ENCODE measurements at places on chromosomes 2 and 18.

- no peak for DNase-seq
Measured at GRCh38 chr18:13136904-13137669, 81.5 kb upstream of the LDLRAD4 start.

DNA sequence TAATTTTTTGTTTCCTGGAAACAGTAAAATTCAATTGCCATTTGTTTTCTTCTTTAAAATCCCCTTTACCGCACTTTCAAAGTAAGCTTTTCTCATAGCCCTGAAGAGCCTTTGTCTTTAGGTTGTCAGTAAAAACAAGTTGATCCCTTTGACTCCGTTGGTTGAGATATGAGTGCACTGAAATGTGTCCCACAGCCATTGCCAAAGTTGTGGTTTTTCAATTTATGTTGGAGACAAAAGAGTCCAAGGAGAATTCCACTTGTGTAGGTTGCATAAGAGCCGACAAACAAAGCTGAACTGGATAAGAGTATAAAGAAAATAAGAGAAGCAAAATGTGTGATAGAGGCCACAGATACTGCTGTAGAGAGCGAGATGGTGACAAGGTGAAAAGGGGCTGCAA lies 26.1 kb upstream of the HNMT start:
- DNase-seq = no peak

DNA sequence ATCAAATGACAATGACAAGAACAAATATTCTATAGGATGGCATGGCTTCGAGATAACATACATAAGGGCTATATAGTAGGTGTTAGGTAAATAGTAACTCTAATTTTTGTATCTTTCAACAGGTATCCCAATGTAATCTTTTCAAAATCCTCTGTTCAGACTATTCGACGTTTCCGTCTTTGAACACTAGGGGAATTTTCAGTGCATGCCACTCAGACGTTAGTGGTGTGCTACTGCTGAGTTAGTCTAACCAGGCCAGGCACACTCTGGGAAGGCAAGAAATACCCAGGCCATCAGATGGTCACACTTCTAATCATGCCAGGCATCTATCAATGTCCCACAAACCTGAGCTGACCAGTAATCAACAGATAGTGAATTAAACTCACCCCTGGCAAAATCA lies 14.6 kb upstream of the CREG2 start:
- no peak for DNase-seq

DNA sequence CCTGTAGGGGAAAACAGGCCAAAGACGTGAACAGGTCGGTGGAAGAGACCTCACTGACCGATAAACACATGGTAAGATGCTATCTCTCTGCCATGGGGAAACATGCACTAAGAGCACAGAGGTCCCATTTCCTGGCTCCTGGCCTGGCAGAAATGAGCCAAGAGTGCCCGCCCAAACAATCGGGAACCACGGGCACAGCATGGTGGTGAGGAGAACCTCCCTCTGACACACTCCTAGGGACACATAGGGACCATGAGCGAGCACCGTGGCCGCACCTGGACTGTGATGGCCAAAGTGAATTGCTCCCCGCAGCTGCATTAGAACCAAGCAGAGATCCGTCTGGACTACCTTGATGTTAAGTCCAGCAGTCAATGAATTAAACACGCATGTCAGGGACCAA lies 11.1 kb downstream of the HS6ST1 start:
- DNase-seq = no peak

DNA sequence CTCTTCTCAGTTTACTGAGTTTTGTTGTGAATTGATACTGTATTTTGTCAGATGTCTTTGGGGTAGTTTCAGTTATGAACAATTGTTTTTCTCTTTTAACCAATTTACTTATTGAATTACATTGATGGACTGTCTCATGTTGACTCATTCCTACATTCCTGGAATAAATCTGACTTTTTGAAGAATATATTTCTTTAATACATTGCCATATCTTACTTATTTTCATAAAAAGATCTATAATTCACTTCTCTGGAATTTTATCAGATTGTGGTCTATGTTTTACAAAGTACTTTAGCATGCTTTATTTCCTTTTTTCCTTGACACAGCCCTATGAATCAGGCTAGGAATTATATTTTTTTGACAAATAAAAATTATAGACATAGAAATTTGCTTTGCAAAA lies 268.3 kb downstream of the PLCL1 start:
- DNase-seq = no peak

- no peak for DNase-seq
Measured at GRCh38 chr2:203631068-203631757, 75.2 kb upstream of the CD28 start.

GRCh38 chr2:105382177-105382576 lies 16.7 kb downstream of the FHL2 start:
- peak; percentile 11 for DNase-seq

DNA sequence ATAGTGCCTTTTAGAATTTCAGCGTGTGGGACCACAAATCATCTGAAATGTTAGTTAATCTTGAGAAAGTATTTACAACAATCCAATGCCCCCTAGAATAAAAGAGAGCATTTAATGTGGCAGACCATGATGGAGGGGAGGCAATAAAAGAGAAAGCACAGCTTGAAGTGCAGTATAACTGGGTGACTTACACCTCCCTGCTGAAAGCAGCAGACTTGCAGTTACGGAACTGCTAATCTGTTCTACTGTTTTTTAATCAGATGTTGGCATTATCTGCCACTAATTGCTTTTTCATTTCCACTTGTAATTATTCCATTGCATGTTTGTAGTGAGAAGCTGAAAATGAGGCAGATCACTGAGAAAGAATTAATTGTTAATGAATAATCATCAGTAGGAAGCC lies 130.5 kb upstream of the ITGA4 start:
- no peak for DNase-seq

- no peak for DNase-seq
Measured at GRCh38 chr18:48404716-48405507, 4.3 kb downstream of the ZBTB7C start.

- DNase-seq = no peak
Measured at GRCh38 chr2:43349904-43350303, 123.5 kb upstream of the ZFP36L2 start.

GRCh38 chr2:191598296-191598695 lies 79.6 kb upstream of the NABP1 start:
- DNase-seq = no peak

DNA sequence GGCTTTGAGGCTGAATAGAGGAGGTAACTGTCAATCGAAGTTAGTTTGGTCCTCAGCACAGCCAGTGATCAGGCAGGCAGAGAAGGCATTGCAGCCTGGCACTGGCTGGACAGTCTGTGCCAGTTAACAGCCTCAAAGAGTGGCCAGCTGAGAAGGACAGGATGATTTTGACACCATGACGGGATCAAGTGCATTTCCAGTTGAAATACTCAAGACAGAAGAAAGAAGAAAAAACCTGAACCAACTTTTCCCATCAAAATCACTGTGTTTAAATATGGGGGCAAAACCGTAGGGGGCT lies 96.7 kb upstream of the ZCCHC2 start:
- peak; percentile 22 for DNase-seq

- no peak for DNase-seq
Measured at GRCh38 chr2:222283634-222284033, 15.2 kb downstream of the PAX3 start.

- no peak for DNase-seq
Measured at GRCh38 chr18:43161528-43161927, 46.0 kb upstream of the RIT2 start.

DNA sequence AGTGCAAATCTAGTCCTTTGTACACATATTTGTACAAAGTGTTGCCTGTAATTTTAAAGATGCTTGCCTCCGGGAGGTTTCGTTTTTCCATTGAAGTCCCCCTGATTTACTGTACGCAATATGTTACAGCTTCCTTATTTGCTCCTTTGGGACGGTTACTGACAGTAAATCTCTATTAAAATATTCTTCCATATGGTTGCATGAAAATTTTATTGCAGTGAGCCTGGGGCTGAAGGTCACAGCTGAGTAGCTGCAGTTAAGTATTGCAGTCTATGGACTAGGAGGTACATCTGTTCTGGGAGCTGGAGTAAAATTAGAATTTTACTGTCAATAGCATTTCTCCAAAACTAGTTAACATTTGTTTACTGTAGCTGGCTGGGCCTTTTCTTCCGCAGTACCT lies 119.2 kb downstream of the ETAA1 start:
- no peak for DNase-seq

DNA sequence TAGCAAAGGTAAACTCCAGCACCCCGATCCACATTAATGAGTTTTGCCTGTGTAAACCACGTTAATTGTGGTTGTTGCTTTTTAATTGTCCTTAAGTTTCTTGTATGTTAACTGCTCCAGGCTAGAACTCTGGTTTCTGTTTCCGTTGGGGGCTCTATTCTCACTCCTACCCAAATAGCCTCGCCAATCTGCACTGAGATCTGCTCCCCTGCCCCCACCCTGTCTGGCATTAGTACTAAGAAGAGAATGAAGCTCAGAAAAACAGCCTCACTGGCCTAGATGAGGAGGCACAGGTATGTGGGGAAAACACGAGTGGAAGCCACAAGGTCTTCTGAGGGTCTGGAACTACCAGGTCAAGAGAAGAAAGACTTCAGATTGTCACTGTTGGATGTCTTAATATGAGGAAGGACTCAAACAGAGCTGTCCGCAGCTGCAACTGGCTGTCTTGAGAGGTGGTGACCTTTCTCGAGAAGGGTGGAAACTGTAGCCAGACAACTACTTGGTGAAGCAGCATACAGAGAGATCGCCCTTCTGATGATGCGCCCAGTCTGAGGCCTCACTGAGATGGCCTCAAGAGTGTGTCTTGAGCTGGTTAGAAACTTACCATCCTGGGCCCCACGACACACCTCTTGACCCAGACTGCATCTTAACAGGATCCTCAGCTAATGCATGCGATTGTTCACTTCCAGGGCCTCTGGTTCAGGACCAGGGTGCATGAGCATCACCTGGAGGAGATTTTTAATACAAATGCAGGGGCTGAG lies 73.1 kb downstream of the TGOLN2 start:
- DNase-seq = no peak

DNA sequence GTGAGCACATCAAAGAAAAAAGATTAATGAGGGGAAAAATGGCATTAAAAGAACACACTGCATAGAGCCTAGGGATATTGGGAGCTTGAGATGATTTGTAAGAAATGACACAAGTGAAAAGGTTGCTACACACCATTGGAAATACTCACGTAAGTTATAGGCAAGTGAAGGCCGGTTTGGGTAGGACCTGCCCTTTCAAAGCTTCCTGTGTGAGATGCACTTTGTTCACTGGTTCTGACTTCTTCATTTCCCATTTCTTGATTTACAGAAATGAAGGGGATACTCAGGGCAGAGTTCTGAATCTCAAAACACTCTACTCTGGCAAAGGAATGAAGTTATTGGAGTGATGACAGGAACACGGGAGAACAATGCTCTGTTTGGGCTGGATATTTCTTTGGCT lies at the start of gene IL18RAP:
TSS of gene IL18RAP (plus strand) at position 251 of the 400 bp plus-strand sequence. CDS start at position 369, 118 bp downstream.
- DNase-seq = no peak

DNA sequence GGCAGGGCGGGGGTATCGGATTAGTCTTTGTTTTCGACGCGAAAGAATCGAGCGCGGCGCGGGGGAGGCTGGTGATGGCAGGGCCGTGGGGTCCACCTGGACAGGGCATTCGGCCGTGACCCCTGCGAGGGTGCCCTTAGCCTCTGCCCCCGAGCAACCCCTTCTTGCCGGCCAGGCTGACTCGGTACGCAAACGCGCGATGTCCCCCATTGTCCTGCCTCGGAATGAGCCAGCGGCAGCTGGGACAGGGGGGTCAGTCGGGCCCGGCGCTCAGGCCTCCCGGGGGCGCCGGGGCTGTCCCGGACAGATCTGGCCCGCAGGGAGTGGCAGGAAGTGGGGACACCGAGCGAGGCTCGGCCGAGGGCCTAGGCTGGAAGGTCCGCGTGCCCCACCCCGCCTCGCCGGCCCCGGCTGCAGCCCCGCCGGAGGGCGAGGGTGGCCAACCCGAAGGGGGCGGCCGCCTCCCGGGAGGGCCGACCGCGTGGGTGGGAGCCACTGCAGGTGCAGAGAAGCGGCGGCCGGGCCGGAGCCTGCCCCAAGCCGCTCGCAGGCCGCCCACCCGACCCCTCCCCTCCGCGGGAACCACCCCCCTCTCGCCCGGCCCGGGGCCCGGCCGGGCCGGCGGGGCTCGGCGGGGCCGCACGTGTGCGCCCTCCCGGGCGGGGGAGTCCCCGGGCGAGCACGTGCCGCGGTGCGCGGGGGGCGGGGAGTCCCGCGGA lies at the start of gene TET3:
TSS of gene TET3 (plus strand) at position 708 of the 719 bp plus-strand sequence. CDS start 1,494 bp downstream, outside the sequence.
- DNase-seq = no peak

GRCh38 chr2:190173392-190173791 lies 110.9 kb upstream of the MSTN start:
- no peak for DNase-seq

DNA sequence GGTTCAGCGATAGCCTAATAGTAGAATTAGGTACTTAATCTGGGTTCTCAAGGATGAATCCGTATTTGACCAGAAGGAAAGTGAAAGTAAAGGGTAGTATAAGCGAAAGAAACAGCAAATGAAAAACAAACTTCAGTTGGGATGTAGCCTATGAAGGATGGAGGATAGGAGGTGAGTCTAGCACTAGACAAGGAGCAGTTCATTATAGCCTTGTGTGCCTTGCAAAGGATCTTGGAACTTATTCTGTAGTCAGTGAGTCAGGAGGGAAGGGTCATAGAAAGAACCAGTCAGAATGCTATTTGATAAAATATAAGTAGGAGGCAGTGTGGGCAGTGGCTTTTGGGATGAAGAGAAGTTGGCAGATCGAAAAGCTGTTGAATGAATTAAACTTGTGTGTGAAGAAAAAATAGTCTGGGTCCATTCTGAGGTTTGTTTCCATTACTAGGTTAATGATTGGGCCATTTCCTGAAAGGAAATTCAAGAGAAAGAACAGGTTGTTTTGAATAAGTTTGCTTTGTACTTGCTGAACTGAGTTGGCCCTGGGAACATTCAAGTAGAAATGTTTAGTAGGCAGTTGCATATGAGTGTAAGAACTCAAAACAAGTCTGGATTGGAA lies 48.5 kb downstream of the ANKRD12 start:
- DNase-seq = no peak

DNA sequence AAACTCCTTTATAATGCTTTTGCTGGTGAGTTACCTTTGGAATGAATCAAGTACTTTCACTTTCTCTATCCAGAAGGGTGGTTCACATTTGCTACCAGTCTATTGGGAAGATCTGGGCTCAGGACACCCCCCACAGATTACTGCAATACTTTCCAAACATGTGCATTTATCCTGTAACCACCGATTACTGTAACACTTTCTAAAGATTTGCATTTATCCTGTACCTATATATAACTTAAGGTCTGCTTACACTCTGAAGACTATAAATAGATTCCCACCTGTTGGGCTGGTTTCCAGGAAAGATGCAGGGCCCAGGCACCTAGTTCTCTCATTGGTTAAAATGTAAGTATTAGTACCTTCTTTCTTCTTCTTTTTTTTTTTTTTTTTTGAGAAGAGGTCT lies 113.0 kb upstream of the NEDD4L start:
- no peak for DNase-seq

- DNase-seq = no peak
Measured at GRCh38 chr18:39701055-39701783, 2135.6 kb upstream of the CELF4 start.

DNA sequence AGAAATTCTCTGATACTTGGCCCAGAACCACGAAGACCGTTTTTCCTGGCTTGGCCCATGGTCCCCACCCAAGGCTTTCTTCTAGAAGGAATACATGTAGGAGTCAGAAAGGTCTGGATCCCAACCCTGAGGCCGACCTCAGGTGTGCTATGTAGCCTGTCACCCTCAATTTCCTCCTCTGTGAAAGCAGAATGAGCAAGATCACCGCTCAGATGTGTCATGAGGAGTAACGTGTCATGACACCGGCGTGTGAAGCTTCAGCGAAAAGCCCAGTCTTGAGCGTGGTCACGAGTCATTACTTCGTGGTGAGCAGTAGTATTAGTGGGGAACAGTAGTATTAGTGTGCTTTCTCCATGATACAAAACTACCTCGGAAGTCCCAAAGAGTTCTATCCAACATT lies 103.4 kb downstream of the ALPK2 start:
- DNase-seq = no peak
